ENCODE measurements at places on chromosomes 7 and 10.

- no peak for DNase-seq
These were observed 242.2 kb upstream of the PPP2R2D start for GRCh38 chr10:131658476-131659110.

DNA sequence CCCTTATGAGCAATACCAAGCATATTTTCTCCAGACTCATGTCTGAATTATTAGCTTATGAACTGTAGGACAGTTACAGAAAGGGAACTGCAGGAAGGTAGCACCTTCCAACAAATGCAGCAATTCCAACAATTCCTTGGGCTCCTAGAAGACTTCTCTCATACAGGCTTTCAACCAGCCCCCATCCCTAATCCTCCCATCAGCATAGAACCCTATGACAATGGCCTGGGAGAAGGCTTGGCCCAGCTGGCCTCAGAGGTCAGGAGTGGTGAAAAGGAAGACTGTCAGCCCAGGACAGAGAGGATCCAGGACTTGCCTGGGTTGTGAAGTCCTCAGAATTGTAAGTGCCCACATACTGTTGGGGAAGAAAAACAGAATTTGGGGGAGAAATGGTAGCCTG is 5.9 kb downstream of the VPS41 start:
- no peak for DNase-seq

- no peak for DNase-seq
These were observed 2.9 kb downstream of the LRGUK start for GRCh38 chr7:134129856-134130523.

DNA sequence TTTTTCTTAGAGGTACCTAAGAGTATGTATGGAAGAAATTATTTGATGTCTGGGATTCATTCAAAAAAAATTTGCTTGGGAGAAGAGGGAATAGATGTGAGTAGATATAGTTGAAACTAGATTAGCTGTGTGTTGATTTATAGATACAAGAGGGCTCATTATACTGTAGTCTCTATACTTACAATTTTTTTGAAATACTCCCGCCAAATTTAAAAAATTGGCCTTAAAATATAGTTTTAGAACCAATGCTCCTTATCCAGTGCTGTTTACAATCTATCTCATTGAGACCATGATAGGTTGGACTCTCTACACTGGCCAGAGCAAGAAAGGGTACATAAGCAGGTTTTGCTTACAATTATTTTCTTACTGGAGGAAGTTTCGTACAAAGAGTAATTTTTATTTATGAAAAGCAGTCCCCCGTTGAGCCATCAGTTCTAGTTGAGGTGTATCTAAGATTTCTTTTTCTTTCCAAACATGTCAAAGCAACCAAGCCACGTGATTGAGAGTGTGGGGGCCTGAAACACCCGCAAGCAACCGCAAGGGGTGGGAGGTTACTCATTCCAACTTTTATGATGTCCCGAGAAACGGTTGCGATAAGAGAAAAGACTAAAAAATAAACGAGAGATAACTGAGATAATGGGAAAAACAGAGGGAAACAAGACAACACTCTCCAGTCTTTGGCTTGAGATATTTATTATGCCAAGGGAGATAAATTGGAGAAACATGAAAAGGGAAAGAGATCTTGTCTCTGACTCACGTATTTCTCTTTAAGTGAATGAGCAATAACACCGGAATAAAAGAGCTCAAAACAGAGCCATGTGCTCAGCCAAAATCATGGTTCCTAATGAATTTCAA is 729.2 kb downstream of the LRMDA start:
- DNase-seq = no peak

Data from activated effector memory CD4-positive, alpha-beta T cell treated with Interleukin-2 at 50 U/mL for 16 hours (primary cell).